ENCODE measurements at places on chromosomes 13 and 19.
A peak's percentile ranks its signal among the peaks of the same experiment; 100 is the strongest.

DNA sequence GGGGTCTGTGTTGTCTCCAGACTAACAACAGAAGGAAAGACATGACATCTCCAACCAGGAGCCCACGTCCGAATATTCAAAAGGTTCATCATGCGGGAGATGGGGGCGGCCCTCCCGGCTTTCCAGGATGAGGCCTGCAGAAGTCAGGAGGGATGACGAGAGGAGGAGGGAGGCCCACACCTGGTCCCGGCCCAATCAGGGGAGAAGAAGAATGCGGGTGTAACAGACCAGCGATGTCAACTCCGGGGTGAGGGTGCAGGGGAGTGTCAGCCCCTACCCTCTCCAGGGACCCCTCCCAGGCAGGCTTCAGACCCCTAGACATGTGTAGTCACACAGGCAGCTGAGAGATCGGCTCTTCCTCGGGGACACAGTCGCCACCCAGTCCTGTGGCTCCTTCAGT lies 275.3 kb upstream of the ZNF507 start:
- DNase-seq: no peak

DNA sequence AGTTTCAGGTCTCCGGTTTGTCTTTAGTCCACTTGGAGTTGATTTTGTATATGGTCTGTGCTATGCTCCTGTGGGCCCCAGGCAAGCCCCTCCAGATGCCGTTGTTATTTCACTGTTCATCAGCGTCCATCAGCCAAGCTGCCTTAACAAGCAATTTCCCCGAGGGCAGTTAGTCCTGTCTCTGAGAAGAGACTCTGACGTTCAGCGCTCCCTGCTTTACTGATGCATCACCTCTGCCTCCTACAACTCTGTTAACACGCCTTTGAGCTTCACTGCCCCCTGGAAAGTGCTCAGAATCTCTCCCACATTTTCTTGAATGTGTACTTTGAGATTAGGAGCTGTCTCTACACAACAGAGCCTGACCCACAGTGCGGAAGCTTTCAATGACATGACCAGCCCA lies 41.8 kb upstream of the UBAC2 start:
- DNase-seq: no peak

DNA sequence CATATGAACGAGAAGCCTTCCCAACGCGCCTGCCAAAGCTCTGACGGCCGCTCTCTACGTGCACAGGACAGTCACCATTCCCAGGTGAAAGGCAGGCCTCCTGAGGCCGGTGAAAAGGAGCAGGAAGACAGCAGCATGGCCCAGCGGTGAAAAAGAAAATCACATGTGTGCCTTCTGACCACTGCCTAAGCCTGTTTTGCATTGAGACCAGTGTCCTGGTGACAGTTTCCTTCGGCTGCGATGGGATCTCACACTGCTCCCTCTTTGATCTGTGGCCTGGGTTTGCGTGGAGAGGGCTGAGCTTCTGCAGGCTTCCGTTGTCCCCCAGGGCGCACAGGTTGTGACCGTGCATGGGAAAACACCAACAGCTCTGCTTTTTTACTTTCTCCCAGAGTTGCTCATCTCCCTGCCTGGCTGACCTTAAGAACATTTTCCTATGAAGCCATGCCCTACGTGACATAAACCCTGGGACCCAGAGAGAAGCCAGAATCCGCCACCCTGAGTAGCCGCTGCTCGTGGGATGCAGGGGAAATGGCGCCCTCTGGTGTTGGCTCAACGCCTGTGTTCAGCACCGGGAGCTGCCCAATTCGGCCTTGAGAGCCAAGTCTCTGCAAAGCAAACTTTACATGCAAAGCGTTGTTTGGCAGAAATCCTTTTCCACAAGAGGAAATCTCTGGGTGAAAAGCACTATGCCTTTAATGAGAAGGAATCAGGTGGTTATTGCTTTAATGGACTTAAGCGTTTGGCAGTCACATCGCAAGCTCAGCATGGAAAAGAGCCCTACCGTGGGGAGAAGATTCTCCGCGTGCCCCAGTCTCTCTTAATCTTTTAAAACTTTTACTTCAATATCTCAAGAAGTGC lies 112.2 kb upstream of the GPR12 start:
- DNase-seq: peak; percentile 17

DNA sequence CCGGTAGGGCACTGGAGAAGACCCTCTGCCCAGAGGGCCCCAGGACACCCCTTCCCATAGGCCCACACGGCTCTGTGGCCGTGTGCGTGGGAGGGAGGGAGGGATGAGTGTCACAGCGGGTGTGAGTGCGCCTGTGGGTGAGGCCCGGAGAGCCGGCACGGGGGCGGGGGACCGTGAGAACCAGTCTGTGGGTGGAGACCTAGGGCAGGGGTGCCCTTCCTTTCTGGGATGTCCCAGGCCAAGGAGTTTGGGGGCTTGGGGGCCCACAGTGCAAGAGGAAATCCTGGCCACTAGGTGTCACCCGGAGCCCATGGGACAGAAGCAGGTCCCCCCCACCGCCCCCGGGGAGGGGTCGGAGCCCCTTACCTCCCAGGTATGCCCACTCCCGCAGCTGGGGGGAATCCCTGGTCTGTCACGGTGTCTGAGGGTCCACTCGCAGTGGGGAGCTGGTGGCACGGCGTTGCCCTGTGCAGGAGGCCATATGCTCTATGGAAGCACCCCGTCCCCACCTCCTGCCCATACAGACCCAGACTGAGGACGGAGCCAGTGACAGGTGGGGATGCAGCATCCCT lies 16.0 kb upstream of the SLC7A10 start:
- DNase-seq: peak; percentile 11

GRCh38 chr19:35085947-35086346 lies 29.7 kb upstream of the FXYD3 start:
- DNase-seq: no peak

GRCh38 chr19:16894080-16894479 lies 5.3 kb downstream of the F2RL3 start:
- DNase-seq: no peak

GRCh38 chr13:106621833-106622232 lies 53.9 kb upstream of the ARGLU1 start:
- no peak for DNase-seq

GRCh38 chr13:45219938-45220375 lies 19.1 kb upstream of the KCTD4 start:
- no peak for DNase-seq

DNA sequence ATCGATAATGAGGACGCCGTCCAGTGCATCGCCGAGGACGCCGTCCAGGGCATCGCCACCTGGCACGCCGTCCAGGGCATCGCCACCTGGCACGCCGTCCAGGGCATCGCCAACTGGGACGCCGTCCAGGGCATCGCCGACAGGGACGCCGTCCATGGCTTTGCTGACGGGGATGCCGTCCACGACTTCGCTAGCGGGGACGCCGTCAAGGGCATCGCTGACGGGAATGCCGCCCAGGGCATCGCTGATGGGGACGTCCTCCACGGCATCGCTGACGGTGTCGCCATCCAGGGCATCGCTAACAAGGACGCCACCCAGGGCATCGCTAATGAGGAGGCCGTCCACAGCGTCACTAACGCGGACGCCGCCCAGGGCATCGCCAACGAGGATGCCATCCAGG lies 946.5 kb downstream of the TUBA3C start:
- no peak for DNase-seq

- DNase-seq: no peak
Measured at GRCh38 chr13:20882206-20882605, 20.3 kb downstream of the XPO4 start.

DNA sequence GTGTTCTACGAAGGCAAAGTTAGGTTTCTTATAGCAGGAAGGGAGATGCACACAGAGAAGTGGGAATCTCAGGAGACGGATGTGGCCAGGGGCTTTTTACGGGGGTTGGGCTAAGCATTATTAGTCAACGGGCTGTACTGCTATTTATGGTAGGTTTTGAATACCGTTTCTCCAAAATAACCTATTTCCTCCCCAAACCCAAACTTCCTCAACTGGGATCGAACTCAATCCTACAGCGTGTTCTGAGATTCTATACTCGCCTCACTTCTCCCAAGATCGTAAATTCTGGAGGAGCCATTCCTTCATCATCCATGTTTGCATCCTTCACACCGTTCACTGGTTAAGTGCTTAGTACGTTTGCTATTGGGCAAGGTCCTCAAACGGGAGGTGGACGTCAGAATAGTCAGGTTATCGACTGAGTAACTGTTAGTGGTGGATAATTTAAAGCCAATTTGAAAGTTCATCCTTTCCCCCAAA lies 1.2 kb upstream of the TRIM13 start:
- DNase-seq: no peak
